ENCODE measurements at places on chromosomes 3 and 15.

DNA sequence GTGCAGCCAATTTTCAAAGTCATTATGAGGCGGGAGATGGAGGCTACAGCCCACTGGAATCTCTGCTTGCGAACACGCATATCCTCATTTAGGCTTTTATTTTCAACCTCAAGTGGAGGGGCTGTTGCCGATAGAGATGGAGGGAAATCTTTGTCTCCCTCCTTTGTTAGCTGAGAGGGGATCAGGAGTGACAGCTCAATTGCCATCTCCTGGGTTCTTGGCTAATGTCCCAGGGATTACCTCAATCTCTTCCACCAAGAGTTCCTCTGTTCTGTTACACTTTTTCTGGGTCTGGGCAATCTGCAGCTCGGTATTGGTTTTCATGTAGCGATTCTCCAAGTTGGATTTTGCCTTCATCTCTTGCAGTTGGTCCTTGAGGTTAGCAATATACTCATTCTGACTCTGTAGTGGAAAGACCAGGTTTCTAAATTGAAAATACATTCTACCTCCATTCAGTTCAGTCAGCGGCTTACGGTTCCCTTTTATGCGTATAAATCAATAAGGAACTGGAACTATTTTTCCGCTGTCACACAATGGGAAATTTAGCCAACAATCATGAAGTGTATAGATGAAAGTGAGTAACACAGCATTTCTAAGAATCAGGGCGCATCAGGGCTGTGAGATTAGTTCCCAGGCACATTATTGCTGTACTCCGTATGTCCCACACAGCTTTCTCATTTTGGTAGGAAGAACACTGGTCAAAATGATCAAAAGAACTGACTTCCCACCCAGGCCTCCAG is 36.2 kb upstream of the RPL35A start:
- DNase-seq = no peak

GRCh38 chr3:141091426-141091825 is 40.3 kb downstream of the SPSB4 start:
- DNase-seq = no peak

DNA sequence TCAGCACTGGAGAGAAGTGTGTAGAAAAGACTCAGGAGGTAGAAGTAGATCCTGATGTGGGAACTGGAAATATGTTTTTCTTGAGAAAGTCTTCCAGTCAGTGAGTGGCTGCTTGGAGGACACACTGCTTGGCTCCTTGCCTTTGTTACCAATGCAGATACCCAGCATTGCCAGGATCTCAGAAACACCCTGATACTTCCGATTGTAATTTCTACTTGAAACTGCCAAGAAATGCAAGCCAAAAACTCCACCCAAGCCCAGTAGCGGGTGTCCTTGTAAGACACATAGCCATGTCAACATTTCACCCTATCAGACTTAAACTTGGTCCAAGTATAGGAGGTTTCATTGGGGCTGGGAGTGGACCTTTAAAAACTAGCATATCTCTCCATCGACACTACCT is 141.8 kb downstream of the ALDH1A2 start:
- no peak for DNase-seq

DNA sequence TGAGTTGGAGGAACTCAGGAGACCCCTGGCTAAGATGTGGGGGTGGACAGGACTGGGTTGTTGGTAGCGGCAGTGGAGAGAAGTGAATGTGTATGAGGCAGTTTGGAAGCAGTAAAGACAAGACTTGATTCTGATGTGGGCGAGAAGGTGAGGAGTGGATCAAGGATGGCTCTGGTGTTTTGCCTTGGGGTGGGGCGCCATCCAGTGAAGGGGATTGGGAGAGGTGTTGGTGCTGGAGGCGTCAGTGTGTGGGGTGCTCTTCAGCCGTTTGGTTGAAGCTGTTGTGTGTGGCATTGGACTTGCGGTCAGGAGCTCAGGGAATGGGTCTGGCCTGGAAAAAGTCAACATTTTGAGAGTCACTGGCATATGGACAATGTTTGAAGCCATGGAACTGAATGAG is 13.3 kb downstream of the FAN1 start:
- DNase-seq = no peak

GRCh38 chr3:26638113-26638512 is 15.5 kb downstream of the LRRC3B start:
- no peak for DNase-seq

Measured in activated CD4-positive, alpha-beta T cell treated with anti-CD3 and anti-CD28 coated beads, Interleukin-2, amount 50 U/mL, for 24 hours (primary cell).